ENCODE measurements at places on chromosomes 2 and 18.

DNA sequence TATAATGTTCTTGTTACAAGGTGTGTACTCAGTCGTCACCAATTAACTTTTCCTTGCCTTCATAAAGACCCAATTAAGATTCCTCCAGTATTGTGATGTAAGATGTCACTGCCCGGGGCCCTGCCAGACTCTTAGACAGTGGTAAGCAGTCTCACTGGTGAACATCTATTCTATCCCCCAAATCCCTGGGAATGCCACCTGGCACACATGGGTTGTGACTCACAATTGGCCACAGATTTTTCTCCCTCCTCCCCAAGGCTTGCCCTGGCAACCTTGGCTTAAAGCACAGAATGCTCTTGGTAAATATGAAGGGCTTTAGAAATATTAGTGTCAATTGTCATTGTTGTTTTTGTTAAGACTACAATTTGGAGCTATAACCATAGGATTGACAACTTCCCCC, 287.9 kb downstream of the ETAA1 start:
- DNase-seq: no peak

- peak; percentile 8 for DNase-seq
These were observed 681 bp upstream of the ROCK2 start for GRCh38 chr2:11344956-11345677.

GRCh38 chr18:80046961-80047541, 12.8 kb downstream of the RBFA start:
- no peak for DNase-seq

GRCh38 chr18:2653467-2653866, 2.1 kb upstream of the SMCHD1 start:
- DNase-seq: no peak

DNA sequence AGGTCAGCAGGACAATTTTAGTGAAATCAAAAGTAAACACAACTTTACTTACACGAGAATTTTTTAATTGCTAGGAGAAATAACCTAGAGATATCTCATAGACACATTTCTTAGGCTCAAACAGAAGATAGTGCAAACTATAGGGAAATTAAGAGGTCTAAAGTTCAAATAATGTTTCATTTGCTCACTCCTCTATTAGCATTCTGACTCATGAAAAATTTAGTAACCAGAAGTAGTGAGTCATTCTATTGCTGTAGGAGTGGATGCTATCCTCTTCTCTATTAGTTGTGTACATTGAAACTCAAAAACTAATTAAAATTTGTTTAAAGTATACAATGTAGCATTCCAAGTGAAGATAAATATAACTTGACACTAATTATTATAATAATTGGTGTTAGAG, 908.3 kb upstream of the TMEFF2 start:
- DNase-seq: no peak

GRCh38 chr18:79558933-79559416, 120.6 kb upstream of the CTDP1 start:
- no peak for DNase-seq

GRCh38 chr2:6362671-6363450, 502.8 kb downstream of the CMPK2 start:
- no peak for DNase-seq

DNA sequence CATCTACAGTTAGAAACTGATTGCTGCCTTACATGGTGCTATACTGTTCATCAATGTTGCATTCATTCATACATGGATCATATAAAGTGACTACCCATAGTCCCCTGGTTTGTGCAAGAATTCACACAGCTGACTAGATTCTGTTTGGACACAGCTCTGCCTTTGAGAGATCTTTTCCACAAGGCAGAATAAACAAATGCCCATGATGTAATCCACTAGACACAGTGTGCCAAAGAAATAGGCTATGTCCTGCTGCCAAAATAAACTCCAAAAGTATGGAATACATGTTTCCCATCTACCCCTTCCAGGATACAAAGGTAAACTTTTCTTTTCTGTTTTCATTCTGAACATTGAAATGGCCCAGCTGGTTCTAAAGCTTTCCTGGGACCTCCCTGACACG, 269.4 kb upstream of the CHAC2 start:
- no peak for DNase-seq
